ENCODE measurements at places on chromosomes 2 and 18.

DNA sequence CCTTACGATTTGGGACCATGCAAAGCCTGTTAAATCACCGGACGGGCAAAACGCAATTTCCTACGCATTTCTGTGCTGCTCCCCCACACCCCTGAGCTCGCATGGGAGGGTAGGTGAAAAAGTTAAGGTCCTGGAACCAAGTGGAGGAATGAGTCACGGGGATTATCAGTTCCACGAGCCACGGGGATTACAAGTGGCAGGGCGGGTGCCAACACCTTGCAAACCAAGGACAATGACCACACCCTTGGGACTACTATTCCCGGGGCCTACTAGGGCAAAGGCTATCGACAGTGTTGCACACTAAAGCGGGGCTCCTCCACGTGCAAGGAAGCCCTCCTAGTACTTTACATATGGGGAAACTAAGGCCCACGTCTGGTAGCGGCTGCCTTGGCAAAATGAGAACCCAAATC is 447 bp downstream of the RETSAT start:
- H3K36me3 ChIP-seq: peaks cover 3% of the 10 kb centered on the region
- peak overlapping the region; percentile 49 for H3K4me3 ChIP-seq
- H3K27me3 ChIP-seq: no peaks in the 10 kb centered on the region
- no peak for DNase-seq
- H3K27ac ChIP-seq: peak overlapping the region; percentile 96
- H3K4me1 ChIP-seq: no peaks in the 10 kb centered on the region

- no peaks in the 10 kb centered on the region for H3K27me3 ChIP-seq
- H3K36me3 ChIP-seq: no peaks in the 10 kb centered on the region
- no peak overlapping the region for H3K27ac ChIP-seq
- no peaks in the 10 kb centered on the region for H3K4me1 ChIP-seq
- DNase-seq: no peak
Observed at GRCh38 chr2:27814758-27815157, 43.2 kb downstream of the MRPL33 start.

DNA sequence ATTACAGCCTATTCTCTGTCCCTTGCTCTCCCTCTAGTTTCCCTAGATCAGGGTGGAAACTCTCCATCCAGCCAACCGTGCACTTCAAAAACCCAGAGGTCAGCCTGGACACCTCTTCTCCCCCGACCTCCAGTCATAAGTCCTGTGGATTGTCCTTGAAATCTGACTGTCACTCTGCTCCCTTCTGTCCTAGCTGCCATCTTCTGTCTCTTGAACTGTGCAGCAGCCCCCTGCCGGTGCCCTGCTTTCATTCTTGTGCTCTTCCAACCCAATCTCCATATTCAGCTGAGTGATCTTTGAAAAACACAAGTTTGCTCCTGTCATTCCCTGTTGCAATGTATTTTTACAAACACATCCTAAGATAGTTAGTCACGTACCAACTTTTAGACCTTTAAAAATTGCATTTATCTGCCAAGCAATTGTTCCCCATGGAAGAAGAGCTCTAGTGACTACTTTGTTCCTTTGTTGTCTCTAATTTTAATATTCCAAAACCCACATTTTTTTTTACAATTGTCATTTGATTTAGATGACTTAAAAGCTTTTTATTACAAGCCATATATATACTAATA is 254.3 kb downstream of the CAMKMT start:
- no peak overlapping the region for H3K27ac ChIP-seq
- no peak overlapping the region for H3K4me3 ChIP-seq
- no peaks in the 10 kb centered on the region for H3K27me3 ChIP-seq
- no peaks in the 10 kb centered on the region for H3K4me1 ChIP-seq
- no peak for DNase-seq

- H3K4me3 ChIP-seq: no peak overlapping the region
- no peaks in the 10 kb centered on the region for H3K36me3 ChIP-seq
- H3K27ac ChIP-seq: no peak overlapping the region
- DNase-seq: no peak
- no peaks in the 10 kb centered on the region for H3K27me3 ChIP-seq
Observed at GRCh38 chr2:71990826-71991225, 156.8 kb downstream of the CYP26B1 start.

DNA sequence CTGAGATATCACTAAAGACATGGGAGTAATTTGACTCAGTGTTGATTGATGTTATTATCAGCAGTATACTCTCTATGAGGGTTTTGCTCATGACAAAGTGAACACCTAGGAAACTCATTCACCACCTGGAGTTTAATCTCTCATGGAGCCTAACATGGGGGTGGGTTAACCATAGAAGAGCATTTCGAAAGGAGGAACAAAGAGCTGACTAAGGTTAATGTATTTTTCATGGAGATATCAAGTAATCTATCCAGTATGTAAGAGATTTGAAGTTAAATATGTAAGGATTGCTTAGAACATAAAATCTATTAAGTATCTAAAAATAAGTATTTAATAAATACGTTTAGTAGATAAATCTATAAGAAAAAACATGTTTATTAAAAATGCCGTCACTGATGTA is 917.8 kb downstream of the EPHA4 start:
- no peaks in the 10 kb centered on the region for H3K27me3 ChIP-seq
- no peak overlapping the region for H3K27ac ChIP-seq
- H3K4me3 ChIP-seq: no peak overlapping the region
- no peak for DNase-seq

DNA sequence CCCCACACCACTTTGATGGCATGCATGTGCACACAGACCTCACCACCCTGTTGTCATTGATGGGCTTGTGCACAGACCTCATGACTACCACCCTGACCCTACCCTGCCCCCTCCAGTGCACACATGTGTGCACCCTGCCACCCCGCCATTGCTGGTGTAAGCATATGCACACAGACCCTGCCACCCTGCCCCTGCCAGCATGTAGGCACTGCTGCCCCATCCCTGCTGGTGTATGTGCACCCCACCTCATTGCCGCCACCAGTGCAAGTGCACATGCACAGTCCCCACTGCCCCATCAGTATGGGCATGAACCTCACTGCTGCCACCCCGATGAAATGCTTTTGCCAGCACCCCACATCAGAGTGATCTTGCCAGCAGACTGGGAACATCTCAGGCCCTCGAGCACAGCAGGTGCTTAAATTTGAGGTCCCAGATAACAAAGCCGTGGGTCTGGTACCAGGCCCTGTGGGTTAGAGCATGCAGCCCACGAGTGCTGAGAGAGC is 169.4 kb downstream of the EHBP1 start:
- no peaks in the 10 kb centered on the region for H3K4me1 ChIP-seq
- no peak overlapping the region for H3K27ac ChIP-seq
- no peak for DNase-seq
- peaks cover 11% of the 10 kb centered on the region for H3K36me3 ChIP-seq

DNA sequence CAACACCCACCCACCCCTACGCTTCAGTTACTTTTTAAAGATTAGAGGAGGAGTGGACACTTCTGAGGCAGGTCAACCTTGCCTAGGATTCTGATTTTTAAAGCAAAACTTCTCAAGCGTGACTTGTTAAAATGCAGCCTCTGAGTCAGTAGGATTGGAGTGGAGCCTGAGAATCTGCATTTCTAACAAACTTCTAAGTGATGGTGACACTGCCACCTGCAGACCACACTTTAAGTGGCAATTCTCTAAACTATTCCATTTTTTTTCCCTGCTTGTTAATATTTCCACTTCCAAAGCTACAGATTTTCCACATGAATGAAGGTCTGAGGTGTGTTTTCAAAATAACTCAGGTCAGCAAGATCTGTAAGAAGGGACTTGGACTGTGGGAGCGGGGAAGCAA is 171.1 kb upstream of the CCDC150 start:
- no peaks in the 10 kb centered on the region for H3K27me3 ChIP-seq
- DNase-seq: no peak
- H3K27ac ChIP-seq: no peak overlapping the region
- no peaks in the 10 kb centered on the region for H3K36me3 ChIP-seq
- no peak overlapping the region for H3K4me3 ChIP-seq

- H3K27ac ChIP-seq: no peak overlapping the region
- DNase-seq: no peak
- H3K4me3 ChIP-seq: no peak overlapping the region
- no peaks in the 10 kb centered on the region for H3K27me3 ChIP-seq
Observed at GRCh38 chr2:58030771-58031170, 15.8 kb upstream of the VRK2 start.

- no peak within 1 kb of the TSS for H3K27ac ChIP-seq
- H3K36me3 ChIP-seq: no peaks in the 10 kb centered on the region
- peak within 1 kb of the TSS; percentile 34 for H3K4me3 ChIP-seq
- peak; percentile 85 for DNase-seq
- peaks cover 9% of the 10 kb centered on the region for H3K27me3 ChIP-seq
Observed at GRCh38 chr2:104853534-104854497, at the start of gene POU3F3. POU3F3 (plus strand) TSS chr2:104854115; CDS start chr2:104855511, 1,396 bp downstream.

DNA sequence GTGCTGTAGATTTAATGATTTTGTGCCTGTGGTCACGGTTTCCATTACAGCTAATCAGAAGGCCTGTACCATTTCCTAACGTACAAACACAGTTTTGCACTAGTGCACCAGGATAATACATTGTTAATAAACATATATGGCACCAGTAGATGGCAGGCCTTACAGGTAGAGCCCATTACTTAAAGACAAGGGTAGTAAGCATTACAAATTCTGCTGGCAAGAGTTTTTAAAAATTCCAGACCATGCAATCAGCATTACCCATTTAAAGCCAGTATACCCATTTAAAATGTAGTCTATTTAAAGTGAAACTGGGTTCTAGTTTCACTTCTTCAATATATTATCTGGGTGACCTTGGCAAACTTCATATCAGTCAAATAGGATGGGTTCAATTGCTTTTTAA is 224.2 kb downstream of the NUP35 start:
- no peak overlapping the region for H3K4me3 ChIP-seq
- H3K36me3 ChIP-seq: no peaks in the 10 kb centered on the region
- H3K4me1 ChIP-seq: no peaks in the 10 kb centered on the region
- H3K27me3 ChIP-seq: no peaks in the 10 kb centered on the region

- no peaks in the 10 kb centered on the region for H3K4me1 ChIP-seq
- H3K36me3 ChIP-seq: no peaks in the 10 kb centered on the region
- DNase-seq: no peak
- H3K27me3 ChIP-seq: no peaks in the 10 kb centered on the region
- no peak overlapping the region for H3K4me3 ChIP-seq
Observed at GRCh38 chr2:56128235-56128634, 55.6 kb upstream of the CCDC85A start.

DNA sequence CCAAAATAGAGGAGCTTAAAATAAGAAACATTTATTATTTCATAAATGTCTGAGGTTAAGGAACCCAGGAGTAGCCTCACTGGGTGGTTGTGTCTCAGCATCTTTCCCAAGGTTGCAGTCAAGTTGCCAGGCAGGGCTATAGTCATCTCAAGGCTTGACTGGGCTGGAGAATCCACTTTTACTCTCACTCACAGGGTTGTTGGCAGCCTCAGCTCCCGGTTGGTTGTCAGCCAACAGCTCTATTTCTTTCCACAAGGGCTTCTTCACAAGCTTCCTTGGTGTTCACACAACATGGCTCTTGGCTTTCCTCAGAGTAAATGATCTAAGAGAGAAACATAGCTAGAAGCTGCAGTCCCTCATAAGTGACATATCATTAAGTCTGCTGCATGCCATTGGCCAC is 55.6 kb upstream of the TEX51 start:
- DNase-seq: no peak
- H3K27me3 ChIP-seq: no peaks in the 10 kb centered on the region
- H3K36me3 ChIP-seq: no peaks in the 10 kb centered on the region
- H3K4me3 ChIP-seq: no peak overlapping the region
- H3K27ac ChIP-seq: no peak overlapping the region

GRCh38 chr2:62362561-62362960 is 143.4 kb downstream of the TMEM17 start:
- peak; percentile 73 for DNase-seq
- peak overlapping the region; percentile 54 for H3K27ac ChIP-seq
- H3K4me3 ChIP-seq: no peak overlapping the region
- peaks cover 19% of the 10 kb centered on the region for H3K4me1 ChIP-seq

DNA sequence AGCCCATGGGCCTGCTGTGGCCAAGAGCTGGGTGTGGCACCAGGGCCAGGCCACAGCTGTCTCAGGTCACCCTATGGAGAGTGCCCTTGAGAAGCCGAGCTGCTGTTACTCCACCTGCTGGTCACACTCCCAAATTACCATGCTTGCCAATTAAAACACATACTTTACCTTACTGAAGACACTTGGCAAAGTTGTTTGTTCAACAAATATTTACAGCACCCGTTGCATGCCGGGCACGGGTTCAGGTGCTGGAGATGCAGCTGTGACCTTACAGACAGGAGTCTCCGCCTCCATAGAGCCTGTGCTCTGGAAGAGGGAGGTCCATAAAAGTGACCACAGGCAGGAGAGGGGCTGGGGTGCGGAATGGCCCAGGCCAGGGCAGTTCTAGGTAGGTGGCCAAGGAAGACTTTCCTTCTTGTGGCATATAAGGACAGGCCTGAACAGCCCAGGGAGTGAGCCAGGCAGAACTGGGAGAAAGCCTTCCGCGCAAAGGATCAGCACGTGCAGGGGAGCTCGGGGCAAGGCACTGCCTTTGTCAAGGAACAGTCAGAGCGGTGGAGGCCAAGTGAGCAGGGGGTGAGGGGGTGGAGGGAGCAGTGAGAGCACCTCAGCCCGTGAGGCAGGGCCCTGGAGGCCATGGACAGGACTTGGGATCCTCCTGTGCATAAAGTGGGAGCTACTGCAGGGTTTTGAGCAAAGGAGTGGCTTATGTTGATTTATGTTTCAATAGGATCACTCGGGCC is 23.6 kb upstream of the RBM44 start:
- no peaks in the 10 kb centered on the region for H3K4me1 ChIP-seq
- H3K36me3 ChIP-seq: no peaks in the 10 kb centered on the region
- peak; percentile 61 for DNase-seq
- no peak overlapping the region for H3K27ac ChIP-seq
- no peak overlapping the region for H3K4me3 ChIP-seq
- H3K27me3 ChIP-seq: no peaks in the 10 kb centered on the region

DNA sequence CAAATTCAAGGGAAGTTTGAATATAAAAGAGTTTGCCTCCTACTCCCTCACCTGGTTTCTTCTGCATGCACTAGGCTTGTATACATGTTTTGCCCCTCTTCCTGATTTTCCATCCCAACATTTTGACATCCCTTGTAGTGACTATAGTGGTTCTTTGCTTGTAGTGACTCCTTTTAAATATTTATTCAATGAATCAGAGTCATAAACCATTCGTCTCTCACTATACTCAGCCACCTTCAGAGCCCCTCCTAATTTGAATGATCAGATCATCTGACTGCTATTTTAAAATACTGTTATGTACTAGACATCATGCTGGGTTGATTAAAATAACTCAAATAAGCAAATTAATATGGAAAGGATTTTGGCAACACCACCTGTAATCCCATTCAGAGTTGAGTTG is 492.1 kb upstream of the PIK3C3 start:
- peaks cover 4% of the 10 kb centered on the region for H3K4me1 ChIP-seq
- H3K27me3 ChIP-seq: no peaks in the 10 kb centered on the region
- DNase-seq: no peak
- no peak overlapping the region for H3K27ac ChIP-seq
- no peak overlapping the region for H3K4me3 ChIP-seq

- no peaks in the 10 kb centered on the region for H3K4me1 ChIP-seq
- H3K36me3 ChIP-seq: no peaks in the 10 kb centered on the region
- H3K27me3 ChIP-seq: no peaks in the 10 kb centered on the region
- no peak overlapping the region for H3K4me3 ChIP-seq
- H3K27ac ChIP-seq: no peak overlapping the region
- no peak for DNase-seq
Observed at GRCh38 chr2:196353717-196354116, 182.3 kb upstream of the STK17B start.

Measured in Caco-2 (cell line).